Stimulated activated naive CD4-positive, alpha-beta T cell (primary cell): ENCODE measurements at places on chromosomes 11 and 22.

GRCh38 chr11:125335106-125335505 lies 161.0 kb downstream of the FEZ1 start:
- DNase-seq = no peak

DNA sequence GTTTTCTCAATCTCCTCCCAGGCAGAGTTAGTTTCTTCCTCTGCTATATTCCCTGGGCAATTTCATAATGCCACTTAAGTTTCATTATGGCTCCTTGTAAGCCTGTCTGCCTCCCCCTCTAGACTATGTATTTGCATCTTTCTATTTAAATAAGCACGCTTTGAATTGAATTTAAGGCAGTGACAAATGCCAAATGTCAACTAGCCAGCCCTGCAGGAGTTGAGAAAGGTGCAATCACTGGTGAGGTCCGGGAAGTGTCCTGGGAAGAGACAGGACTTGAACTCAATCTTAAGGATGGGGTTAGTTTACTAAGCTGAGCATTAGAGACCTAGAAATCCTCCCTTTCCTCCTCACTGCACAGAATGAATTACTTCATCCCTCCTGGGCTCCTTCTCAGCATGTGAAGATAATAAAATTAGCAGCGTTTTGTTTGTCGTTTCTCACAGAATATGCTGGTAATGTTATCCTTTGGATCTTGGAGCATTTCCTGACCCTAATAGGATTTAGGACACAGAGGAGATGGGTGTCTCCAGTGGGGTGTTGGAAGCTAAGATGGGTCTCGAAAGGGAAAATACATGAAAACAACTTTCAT lies 1.6 kb downstream of the TCP11L1 start:
- no peak for DNase-seq

- DNase-seq = no peak
Observed at GRCh38 chr11:118514103-118514502, 13.2 kb upstream of the TTC36 start.

DNA sequence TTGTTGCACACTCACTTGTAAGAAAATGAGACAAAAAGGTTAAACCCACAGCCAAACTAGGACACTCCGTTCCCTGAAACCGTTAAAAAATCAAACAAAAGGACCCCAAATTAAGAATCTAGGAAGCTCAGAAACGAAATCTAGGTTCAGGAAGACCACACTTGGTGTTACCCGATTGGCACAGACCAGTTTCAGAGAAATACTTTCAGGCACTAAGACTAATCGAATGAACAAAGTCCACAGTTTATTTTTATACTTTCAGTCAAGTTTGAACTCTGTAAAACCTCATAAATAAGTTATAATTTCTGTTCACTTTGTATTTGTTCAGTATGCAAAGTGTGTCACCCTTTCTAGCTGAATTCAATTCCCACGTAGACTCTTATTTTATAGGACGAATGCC lies 38.8 kb upstream of the TTC12 start:
- DNase-seq = no peak

GRCh38 chr11:119338318-119338890 lies 2.3 kb downstream of the C1QTNF5 start:
- peak; percentile 73 for DNase-seq

- no peak for DNase-seq
Observed at GRCh38 chr22:28903080-28903479, 19.7 kb downstream of the ZNRF3 start.

GRCh38 chr22:19232623-19233022 lies 54.1 kb upstream of the SLC25A1 start:
- no peak for DNase-seq

DNA sequence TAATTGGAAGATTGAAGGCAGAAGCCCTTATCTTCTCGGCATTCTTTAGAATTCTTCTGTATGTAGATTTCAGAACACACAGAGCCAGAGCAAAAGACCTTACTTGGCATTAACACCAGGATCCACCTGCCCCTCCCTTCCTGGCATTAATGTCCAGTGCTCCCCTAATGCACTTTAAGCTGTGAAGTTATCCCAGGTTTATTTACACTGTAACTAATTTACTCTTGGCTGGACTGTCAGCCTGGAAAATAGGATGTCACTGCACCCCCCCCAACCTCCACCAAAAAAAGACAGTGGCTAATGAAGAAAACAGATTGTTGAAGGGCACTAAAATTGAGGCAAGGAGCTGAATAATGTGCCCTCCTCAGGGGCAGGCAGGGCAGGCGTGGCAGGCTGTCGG lies 30.1 kb downstream of the TIMP3 start:
- no peak for DNase-seq

GRCh38 chr11:80327956-80328614 lies 887.3 kb upstream of the TENM4 start:
- no peak for DNase-seq

- DNase-seq = no peak
Observed at GRCh38 chr11:7964261-7964660, 986 bp downstream of the NLRP10 start.

- DNase-seq = no peak
Observed at GRCh38 chr22:38258895-38259294, 13.9 kb downstream of the TMEM184B start.

GRCh38 chr11:8814923-8815240 lies 96.1 kb upstream of the AKIP1 start:
- no peak for DNase-seq

DNA sequence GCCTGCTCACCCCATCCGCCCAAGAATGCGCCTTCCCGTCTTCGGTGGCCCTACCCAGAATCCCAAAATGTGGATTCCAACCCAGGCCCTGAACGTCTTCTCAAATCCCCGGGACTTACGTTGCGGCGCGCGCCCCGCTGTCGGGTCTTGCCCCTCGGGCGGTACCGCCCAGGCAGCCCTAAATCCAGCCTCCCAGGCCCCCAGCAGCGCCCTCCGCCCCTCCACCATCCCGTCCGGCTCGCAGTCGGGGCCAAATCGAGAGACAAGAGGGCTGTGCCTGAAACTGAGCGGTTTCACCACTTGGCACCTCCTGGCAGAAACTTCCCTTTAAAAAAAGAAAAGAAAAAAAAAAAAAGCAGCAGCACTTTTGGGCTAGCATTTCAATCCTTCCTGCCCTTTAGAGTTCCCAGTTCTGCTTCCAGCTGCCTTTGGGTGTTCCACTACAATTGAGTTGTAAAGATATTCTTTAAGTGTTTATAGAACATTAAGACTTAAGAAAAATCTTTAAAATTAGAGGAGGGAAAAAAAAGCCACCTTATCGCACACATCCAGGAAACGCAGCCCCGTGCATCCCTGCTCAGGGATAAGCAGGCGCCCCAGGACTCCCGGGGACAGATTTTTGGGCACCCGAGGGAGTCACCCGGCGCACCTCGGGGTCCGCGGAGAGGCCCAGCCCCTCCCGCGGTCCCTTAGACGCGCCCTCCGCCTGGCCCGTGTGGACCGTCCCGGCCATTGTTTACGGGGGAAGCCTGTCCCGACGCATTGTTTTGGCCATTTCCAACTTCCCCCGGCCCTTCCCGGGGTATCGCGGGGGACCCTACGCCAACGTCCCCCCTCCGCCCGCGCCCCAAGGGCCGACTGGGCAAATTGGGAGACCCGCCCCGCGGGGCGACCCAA lies 57.6 kb downstream of the KCNJ4 start:
- peak; percentile 6 for DNase-seq

DNA sequence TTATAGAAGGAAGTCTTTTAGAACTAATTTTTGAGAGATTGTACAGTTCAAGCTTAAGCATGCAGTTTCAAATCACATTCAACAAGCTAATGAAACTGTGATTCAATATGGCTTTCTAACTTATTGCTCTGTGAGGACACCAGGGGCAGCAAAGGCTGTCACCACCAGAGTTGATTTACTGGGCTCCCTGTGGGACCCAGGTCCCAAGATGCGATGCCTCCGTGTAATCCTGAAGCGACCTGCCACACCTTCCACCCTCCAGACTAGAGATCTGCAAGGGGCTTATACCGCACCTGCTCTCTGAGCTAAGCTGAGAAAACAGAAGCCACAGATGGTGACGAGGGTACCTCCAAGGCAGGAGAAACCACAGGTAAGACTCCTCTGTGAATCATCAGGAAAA lies 918 bp upstream of the OR51Q1 start:
- no peak for DNase-seq

DNA sequence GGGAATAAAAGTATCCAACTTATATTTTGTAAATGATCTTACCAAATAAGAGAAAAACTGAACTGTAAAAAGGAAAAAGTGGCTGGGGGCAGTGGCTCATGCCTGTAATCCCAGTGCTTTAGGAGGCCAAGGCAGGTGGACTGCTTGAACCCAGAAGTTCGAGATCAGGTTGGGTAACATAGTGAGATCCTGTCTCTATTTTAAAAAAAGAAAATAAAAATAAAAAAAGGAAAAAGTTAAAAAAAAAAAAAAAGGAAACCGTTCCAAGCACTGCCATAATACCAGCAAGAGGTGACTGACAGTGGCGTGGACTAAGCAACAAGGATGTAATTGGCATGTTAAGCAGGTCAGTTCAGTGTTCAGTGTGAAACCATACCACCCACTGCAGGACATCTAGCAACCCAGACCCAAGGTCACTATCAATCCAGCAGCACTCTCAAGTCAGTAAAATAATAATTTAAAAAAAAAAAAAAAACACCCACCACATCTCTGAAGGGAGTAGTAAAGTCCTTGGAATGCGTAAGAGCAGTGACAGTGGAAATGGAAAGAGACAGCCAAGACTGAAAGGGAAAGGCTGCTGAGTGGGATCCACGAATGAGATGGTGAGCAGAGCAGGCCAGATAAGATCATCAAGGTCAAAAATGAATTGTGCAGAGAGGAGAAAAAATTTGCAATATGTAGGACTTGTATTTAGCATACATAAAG lies 43.6 kb downstream of the MAPK1 start:
- no peak for DNase-seq

DNA sequence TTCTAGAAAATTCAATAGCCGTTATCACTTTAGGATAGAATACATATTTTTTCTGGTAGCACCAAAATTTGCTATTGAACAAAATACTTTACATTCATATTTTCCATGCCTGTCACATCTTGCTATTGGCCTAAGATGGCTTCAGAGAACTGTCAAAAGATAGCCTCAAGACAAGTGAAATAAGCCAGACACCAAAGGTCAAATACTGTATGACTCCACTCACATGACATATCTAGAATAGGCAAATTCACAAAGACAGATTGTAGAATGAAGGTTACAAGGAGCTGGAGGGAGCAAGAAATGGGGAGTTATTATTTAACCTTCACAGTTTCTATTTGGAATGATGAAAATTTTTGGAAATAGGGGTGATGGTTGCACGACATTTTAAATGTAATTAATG lies 223.7 kb upstream of the ZC3H12C start:
- no peak for DNase-seq

DNA sequence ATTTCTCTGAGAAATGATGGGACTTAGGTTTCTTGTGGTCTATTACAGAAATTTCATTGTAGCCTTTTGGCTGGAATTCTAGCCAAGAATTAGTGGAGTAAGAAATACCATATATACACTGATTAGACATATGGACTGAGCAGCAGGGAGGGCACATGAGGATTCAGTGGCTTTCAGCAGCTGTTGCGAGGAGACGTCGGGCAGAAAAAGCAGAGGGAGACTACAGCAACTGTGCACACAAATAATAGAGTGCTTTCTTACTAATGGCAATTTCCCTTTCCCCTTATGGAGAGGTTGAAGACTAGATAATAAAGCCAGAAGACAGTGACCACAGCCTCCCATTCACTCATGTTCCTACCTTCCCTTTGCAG lies 35.4 kb upstream of the CCDC34 start:
- no peak for DNase-seq

DNA sequence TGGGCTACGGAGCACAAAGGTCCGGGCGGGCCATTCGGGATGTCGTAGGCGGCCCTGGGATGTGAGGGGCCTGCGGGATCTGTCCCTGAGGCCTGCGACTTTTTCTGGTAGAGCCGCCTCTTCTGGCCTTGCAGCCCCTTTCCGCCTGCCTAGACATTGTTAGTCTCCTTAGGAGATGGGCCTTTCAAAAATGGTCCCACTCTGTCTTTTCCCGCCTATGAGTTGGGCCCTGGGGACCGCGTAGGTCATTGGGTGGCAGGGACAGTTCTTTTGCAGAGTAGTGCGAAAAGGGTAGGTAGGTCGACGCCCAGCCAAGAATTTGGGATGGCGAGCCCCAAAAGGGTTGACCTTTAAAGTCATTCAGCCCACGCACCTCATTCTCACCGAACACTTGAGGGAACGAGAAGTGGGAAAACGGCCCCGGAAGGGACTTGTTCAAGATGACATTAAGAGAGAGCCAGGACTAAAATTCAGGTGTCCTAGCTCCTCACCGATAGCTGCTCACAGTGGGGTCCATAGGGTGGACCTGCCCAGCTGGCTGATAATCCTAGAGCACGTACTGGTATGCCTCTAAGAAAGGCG lies 785 bp downstream of the OTUB1 start:
- no peak for DNase-seq

DNA sequence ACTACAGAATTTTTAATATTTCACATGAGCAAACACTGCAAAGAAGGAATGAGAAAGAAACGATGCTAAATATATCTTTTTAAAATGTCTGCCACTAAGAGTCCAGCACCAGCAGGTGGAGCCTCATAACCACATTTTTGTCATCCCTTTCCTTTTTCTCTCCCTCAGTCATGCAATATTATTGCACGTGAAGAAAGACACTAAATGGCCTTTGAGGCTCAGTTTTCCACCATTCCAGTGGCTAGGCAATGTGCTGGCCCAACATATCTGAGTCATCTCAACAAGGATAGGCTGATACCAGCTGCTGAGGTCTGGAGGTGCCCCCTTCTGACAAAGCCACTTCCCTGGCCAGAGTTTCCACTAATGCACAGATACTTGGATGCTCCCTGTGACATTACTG lies 1.8 kb downstream of the ALKBH8 start:
- peak; percentile 35 for DNase-seq

DNA sequence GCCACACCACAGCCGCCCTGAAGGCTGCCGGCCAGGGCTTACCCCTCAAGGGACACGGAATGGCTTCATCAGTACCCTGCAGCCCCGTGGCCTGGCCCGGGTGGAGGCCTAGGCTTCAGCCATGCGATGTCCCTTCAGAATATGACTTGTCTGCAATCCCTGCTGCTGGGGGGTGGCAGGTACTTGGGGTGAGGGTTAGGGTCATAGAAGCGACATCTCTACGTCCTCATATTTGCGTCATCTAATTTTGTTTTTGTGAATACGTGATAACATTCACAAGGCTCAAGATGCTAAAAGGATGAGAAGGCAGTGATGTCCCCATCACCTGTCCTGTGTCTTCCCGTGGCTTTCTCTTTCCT lies 6.4 kb downstream of the CCND1 start:
- DNase-seq = no peak

GRCh38 chr11:67600324-67601029 lies 6.3 kb upstream of the NDUFV1 start:
- DNase-seq = no peak

DNA sequence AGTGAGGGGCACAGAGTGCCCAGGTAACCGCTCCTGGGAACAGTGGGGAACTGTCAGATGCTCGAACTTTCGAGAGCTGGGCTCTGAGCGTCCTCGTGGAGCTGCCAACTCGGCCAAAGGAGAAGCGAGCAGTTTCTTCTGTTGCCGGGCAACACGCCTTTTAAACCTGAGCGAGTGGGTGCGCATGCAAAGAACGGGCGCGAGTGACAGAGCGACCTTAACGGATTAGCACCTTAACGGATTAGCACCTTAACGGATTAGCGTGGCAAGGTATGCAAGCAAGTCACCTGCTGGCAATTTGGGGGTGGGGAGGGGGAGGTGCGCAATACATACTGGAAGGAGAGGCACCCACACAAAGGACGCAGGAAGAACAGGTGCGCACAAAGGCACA lies 61.8 kb upstream of the PRODH start:
- no peak for DNase-seq

GRCh38 chr11:75158696-75159150 lies 7.8 kb downstream of the SLCO2B1 start:
- DNase-seq = no peak
